ENCODE measurements at places on chromosomes 7 and 10.

- DNase-seq, result no peak
These were observed 201.1 kb downstream of the LRRN3 start for GRCh38 chr7:111292026-111292470.

GRCh38 chr7:132568962-132569361 is 7.3 kb downstream of the PLXNA4 start:
- DNase-seq, result no peak

- no peak for DNase-seq
These were observed 101.8 kb downstream of the DYNC1I1 start for GRCh38 chr7:95874129-95874528.

DNA sequence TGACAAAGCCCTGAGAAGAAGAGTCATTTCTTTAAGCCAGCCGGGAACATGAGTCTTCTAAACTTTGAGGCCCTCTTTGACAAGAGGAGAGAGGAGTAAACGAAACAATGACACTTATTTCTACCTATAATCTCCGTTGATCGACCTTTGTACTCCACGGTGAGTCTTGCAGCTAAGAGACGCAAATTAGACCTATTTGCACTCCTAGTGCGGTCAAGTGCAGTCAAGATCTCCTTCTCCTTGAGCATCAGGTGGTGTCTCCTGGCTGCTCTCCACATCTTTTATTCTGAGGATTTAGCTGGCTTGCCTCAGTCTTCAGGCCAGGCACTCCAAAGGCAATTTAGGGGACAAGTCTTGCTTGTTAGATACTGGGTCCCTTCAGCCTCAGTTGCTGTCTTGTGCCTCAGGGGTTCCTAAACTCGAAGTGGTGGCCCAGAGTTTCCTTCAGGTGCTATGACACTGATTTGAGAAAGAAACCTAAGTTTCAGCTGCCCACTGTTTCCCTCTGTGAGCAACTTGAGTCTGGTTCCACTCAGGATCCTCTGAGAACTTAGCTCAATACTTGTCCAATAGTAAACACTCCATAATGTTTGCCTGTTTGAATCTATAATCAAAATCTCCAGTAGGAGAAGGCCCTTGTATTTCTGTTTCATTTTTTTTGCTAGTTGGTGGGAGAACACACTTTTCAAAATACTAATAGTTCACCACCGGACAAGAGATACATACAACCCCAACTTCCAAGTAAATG is 312.9 kb downstream of the RNLS start:
- DNase-seq, result no peak

- no peak for DNase-seq
These were observed 24.9 kb upstream of the TNRC18 start for GRCh38 chr7:5448378-5449037.

- DNase-seq, result no peak
These were observed 13.8 kb downstream of the UBE2D1 start for GRCh38 chr10:58348571-58349033.

GRCh38 chr10:63423494-63423893 is 42.3 kb downstream of the JMJD1C start:
- DNase-seq, result no peak

DNA sequence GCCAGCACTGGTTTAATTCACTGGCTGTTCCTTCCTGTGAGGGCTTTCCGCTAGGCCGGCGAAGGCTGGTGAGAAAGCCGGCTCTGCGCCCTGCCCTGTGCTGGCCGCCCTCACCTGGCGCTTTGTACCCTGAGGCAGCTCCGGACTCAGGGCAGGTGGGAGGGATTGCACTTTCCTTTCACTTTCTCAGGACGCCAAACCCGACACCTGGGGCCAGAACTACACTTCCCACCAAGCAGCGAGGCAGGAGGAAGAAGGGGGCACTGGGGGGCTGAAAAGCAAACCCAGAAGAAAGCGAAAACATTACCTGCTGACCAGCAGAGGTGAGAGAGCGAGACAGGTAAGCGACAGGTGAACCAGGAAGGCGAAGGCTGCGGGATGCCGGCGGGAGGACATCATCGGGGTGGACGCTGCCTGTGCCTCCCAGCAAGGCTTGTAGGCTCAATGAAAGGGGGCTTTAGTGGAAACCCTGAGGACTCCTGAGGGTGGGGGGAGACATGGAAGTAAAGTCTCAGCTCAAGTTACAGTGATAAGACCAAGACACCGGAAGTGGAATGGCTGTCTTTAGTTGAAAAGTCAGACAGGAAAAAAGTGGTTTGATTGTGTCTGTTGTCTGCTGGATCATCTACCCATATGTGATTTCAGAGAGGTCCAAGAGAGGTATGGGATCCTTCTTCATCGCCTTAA is at the start of gene RAB19:
TSS of gene RAB19 (plus strand) at position 181 of the 687 bp plus-strand sequence. CDS start 3,589 bp downstream, outside the sequence.
- no peak for DNase-seq

- no peak for DNase-seq
These were observed 166.3 kb downstream of the ZNF438 start for GRCh38 chr10:30865141-30865926.

GRCh38 chr7:69638674-69639073 is 40.4 kb downstream of the AUTS2 start:
- DNase-seq, result no peak

GRCh38 chr7:19999681-20000080 is 217.5 kb downstream of the MACC1 start:
- no peak for DNase-seq

DNA sequence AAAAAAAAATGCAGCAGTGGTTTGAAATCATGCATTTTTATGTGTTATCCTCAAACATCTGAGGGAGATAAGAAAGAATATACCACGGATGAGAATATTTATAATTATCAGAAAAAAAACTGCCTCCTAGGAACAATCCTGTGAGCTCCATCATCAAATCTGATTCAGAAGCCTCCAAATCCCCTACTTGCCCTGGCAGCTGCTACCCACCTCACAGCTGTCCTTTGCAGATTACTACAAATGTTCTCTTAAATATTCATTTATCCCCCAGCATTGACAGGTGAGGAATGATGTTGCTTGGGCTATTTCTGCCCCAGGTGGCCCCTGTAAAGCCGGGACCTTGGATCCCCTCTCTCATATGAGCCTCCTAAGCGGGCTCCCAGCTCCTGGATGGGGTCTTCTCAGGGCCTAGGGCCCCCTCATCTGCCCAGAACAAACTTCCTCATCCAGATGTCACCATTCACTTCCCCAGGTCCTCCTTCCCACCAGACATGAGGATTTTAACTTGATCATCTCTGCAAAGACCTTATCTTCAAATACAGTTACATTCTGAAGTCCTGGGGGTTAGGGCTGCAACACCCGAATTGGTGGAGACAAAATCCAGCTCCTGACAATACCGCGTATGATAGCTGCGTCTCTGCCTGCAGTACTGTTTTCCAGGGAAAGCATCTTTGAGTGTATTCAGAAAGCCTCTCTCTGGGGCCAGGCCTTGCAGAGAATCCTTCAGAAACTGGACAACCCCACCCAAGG is 81.9 kb upstream of the INSIG1 start:
- DNase-seq, result no peak

GRCh38 chr10:131437556-131438475 is 126.3 kb upstream of the TCERG1L start:
- DNase-seq, result no peak

DNA sequence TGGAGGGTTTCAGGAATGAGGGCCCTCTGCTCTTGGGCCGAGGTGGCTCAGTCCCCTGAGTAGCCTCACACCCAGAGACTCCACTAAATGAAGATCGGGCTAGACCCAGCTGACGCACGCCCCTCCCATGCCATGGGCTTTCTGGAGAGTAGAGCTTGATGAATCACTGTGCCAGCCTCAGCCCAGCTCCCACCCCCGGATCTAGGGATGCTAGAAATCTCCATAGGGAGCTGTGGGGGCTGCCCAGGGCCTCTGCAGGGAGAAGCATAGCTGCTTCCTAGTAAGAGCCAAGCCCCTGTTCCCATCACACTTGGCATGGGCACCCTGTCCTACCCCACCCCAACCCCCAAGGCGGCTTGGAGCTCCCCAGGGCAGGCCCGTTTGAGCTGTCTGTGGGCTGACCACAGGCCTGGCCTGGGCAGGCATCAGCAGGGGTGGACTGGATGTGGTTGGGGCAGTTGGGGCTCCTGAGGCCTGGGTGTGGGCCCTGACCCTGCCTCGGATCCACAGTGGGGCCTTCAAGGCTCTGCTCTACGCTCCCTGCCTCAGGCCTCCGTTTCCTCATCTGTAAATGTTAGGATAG is 121.2 kb downstream of the ZMIZ1 start:
- DNase-seq, result no peak

- no peak for DNase-seq
These were observed 294.4 kb upstream of the MYO3A start for GRCh38 chr10:25639646-25640045.

GRCh38 chr7:134779741-134780065 is 269 bp downstream of the CALD1 start:
- DNase-seq, result no peak

GRCh38 chr7:133408212-133408611 is 155.3 kb downstream of the EXOC4 start:
- DNase-seq, result no peak

- no peak for DNase-seq
These were observed 77.2 kb downstream of the PLXNA4 start for GRCh38 chr7:132499065-132499464.

DNA sequence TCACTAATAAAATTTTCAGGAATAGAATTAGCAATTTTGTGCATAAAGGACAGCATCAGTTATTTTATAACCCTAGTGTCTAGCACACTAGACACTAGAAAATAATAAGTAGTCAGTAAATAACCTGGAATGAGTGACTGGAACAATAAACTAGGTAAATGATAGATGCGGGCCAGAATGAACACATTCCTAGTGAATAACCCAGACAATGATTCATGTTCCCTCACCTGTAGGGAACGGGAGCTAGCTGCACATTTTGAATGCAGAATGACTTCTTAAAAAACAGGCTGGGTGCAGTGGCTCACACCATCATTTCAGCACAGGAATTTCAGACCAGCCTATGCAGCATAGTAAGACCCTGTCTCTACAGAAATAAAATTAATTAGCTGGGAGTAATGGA is 3.2 kb upstream of the ATOH7 start:
- no peak for DNase-seq

GRCh38 chr10:7689591-7689990 is 13.5 kb upstream of the ITIH2 start:
- no peak for DNase-seq

- no peak for DNase-seq
These were observed 382.5 kb upstream of the KIAA1217 start for GRCh38 chr10:23826421-23826820.

- no peak for DNase-seq
These were observed 426.3 kb downstream of the PAXIP1 start for GRCh38 chr7:154576604-154577003.

- no peak for DNase-seq
These were observed 287.0 kb upstream of the CDC14C start for GRCh38 chr7:48637382-48637781.

- DNase-seq, result no peak
These were observed 96.9 kb downstream of the IQUB start for GRCh38 chr7:123437447-123437995.

DNA sequence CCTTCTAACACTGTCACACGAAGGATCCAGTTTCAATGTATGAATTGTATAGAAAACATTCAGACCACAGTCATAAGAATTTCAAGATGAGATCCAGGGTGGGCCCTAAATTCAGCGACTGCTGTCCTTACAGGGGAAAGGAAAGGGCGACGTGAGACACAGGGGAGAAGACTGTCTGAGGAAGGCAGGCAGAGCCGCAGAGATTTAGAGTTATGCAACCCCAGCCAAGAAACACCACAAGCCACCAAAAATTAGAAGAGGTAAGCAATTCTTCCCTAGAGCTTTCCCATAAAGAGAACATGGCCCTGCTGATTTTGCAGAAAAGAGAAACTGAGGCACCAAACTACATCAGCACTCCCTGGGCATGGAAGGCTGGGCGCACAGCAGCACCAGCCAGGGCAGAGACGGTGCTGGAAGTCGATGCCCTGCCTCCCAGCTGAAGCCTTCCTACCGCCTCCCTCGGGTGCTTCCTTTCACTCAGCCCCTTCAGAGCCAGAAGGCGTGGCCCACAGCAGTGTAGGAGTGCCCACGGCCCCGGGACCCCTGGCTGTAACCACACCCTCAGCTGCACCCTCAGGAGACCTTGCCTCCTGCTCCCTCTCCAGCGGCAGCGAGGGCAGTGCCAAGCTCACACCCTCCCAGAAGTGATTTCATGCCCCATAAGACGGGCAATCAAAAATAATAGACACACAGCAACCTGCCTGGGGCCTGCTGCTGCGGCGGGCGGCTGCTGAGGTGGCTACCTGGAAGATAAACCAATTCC is 81.0 kb upstream of the LRRC4 start:
- no peak for DNase-seq

- no peak for DNase-seq
These were observed 78.1 kb upstream of the VWDE start for GRCh38 chr7:12481722-12482121.

- no peak for DNase-seq
These were observed 3.9 kb upstream of the TFPI2 start for GRCh38 chr7:93894426-93894825.

GRCh38 chr10:79176949-79177602 is 108.3 kb downstream of the ZMIZ1 start:
- no peak for DNase-seq

DNA sequence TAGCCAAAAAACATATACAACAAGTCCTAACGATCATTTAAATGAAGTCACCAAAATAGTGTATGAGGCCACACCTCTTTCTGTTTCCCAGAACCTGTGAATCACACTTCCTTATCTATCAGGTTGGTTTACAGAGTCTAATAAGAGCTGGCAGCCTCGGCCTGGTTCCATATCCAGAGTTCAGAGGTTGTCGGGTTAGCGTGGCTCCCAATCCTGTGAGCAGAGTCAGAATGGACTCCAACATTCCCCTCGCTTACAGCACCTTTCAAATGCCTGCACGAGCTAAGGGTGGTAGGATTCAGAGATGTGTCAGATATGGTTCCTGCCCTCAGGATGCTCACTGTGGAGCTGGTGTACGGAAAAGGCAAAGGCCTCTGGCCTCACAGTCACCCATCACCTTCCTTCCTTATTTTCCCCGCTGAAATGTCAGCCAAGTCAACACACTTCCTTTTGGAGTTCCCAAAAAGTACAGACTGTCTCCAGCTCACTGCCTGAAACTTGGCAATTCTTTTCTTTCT is 6.0 kb downstream of the IL15RA start:
- DNase-seq, result no peak

DNA sequence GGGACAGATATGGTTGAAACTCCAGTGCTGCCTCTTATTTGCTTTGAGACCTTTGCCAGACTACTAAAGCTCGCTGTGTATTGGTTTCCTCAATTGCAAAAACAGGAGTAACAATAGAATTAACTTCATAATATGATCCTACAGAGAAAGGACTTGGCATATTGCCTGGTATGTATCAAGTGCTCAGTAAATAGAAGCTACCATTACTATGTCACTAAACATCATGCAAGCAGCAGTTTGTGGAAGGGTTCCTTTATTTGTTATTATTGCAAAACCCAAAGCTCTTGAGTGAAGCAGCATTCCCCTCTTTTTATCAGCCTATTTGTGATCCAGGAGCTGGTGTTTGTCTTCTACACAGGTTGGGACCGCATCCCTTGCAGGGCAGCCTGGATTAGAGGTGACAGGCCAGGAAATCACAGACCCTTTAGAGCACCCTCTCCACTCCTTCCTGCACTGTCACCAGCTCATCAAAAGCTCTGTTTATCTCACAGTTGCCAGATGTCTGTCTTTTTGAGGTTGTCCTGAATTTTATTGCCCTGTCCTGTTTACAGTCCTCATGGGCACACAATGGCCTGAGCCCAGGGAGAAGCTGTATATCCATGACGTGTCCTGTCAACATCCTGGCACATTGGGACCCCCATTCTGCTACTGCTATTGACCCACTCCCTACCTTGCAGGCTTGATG is 121.5 kb downstream of the SNX10 start:
- no peak for DNase-seq

GRCh38 chr10:129120441-129120840 is 346.6 kb upstream of the MGMT start:
- DNase-seq, result peak; percentile 69
